Neural crest cell (in vitro differentiated cells): ENCODE measurements at places on chromosomes 12 and 14. TPM values are rescaled to one million over a fixed set of nuclear protein-coding genes. Genes with fewer than 3 reads are reported as not detected.

DNA sequence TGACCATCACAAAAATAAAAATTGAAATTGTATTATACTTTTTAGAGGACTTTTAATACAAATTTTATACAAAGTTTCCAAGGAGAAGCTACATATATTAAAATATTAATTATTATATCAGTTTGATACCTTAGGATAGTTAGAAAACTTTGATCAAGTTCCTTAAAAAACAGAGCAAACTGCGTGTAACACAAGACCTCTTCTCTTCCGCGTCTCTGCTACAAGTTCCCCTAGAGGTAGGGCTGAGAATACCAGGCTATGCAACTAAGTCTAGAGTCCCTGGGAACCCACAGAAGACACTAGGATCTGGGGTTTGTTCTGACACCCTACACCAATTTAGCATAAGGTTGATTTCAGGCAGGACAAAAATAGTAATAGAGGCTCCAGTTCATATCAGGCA lies 319.0 kb downstream of the FOXG1 start:
- H3K4me1 ChIP-seq, result no peaks in the 10 kb centered on the region
- H3K36me3 ChIP-seq, result no peaks in the 10 kb centered on the region
- no peak overlapping the region for H3K27ac ChIP-seq
- no peak for DNase-seq

DNA sequence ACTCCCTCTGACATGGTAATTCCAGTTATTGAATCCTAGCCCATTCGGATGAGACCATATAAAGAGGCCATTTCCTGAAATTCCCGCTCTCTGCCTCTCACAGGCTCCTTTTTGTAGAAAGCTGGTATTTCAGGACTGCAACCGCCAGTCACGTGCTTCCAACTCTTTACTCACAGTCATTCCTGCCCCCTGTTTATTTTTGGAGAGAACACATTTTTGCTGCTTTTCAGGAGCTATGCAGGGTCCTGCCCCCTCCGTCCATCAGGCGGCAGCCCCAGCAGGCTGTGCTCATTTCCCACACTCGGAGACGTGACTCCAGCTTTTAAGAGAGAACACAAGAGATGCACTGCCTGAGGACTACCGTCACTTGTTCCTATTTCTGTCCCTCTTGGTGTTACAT lies 26.8 kb downstream of the IFT43 start:
- peaks cover 15% of the 10 kb centered on the region for H3K4me1 ChIP-seq
- peaks cover 37% of the 10 kb centered on the region for H3K36me3 ChIP-seq
- no peak for DNase-seq
- H3K27me3 ChIP-seq, result no peaks in the 10 kb centered on the region

The TMTC2 gene
- total RNA-seq, result 12.3 and 12.5 TPM in 2 replicates

GRCh38 chr12:8913702-8914032 lies 642 bp upstream of the PHC1 start:
- H3K4me3 ChIP-seq, result peak overlapping the region; percentile 95
- no peaks in the 10 kb centered on the region for H3K36me3 ChIP-seq
- H3K27ac ChIP-seq, result peak overlapping the region; percentile 100
- no peak for DNase-seq

- H3K4me1 ChIP-seq, result peaks cover 7% of the 10 kb centered on the region
- H3K36me3 ChIP-seq, result no peaks in the 10 kb centered on the region
- H3K27ac ChIP-seq, result no peak overlapping the region
These were observed 245.9 kb upstream of the ARID2 start for GRCh38 chr12:45483571-45483970.
